Stimulated activated CD8-positive, alpha-beta memory T cell treated with anti-CD3 and anti-CD28 coated beads, Interleukin-7, amount 100 ng/mL, for 1 hour (primary cell): ENCODE measurements at places on chromosomes 11 and 22.

GRCh38 chr22:46521994-46522393, 15.4 kb downstream of the CELSR1 start:
- no peak for DNase-seq

- no peak for DNase-seq
Measured at GRCh38 chr11:2084721-2085120, 54.5 kb downstream of the IGF2 start.

GRCh38 chr11:11615086-11615485, 6.7 kb downstream of the GALNT18 start:
- no peak for DNase-seq

GRCh38 chr11:4090258-4090657, 4.3 kb upstream of the RRM1 start:
- DNase-seq = no peak

DNA sequence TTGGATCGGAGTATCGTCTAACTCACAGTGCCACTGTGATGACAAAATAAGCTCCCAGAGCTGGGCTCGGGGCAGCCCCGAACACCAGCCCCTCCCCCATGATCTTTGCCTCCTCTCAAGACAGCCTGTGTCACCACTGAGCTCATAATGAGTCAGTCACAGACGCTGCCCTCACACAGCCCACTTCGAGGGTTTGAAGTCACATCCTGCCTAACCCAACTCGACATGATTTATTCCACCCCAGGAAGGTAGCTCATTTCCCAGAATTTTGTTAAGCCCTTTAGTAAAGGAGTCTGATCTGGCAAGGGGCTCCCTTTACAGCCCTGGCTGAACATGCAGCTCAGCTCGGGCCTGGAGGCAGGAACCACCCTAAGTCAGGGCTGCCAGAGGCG, 22.8 kb downstream of the MYH9 start:
- peak; percentile 65 for DNase-seq

GRCh38 chr11:66970371-66970806, 4.7 kb upstream of the C11orf86 start:
- DNase-seq = no peak

- no peak for DNase-seq
Measured at GRCh38 chr11:82906236-82906635, 4.7 kb downstream of the DDIAS start.

DNA sequence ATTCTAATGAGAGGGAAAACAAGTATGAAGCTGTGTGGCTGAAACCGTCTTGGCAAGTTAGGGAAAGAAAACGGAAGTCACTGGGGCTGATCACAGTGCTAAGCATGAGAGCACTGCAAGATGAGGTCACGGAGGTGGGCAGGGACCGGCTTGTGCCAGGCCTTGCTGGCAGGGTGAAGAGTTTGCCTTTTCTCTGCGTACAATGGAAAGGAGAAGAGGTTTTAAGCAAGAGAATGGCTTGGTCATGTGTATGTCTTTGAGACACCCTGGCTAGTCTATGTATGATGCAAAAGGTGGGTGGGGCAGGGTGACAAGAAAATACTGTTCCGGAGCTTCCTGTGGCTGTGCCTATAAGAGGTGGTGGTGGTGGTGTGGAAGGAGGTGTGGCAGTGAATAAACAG, 567.9 kb downstream of the NTM start:
- no peak for DNase-seq

DNA sequence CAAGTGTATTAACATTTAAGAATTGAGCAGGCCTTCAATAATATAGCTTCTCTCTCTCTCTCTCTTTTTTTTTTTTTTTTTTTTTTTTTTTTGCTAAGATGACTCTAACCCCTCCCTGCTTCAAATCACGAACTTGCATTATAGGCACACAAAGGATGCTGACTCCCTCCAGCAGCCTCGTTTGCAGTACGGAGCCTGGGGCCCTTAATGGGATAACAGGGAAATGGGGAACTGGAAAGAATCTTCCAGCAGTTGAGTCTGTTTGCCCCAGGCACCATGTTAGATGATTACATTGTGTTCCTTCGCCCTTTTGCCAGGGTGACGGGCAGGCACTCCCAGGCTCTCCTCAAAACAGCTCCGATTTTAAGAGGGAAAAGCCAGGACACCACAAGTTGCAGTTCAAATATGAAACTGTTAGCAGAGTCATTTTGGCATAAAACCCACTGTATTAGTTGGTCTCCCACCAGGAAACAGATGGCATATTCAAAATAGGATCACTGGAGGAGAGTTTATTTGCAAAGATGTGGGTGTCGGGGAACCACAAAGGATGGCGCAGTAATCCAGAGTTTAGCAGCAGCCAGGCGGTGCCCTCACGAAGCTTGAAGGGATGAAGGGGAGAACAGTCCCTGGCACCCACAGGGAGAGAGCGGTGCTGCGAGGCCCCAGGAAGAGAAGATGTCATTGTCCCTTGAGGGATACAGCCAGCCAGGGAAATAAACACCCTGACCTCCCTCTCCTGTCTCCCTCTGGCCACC, 26.5 kb upstream of the TREH start:
- no peak for DNase-seq

- no peak for DNase-seq
Measured at GRCh38 chr22:39991159-39991860, 3.4 kb upstream of the FAM83F start.

DNA sequence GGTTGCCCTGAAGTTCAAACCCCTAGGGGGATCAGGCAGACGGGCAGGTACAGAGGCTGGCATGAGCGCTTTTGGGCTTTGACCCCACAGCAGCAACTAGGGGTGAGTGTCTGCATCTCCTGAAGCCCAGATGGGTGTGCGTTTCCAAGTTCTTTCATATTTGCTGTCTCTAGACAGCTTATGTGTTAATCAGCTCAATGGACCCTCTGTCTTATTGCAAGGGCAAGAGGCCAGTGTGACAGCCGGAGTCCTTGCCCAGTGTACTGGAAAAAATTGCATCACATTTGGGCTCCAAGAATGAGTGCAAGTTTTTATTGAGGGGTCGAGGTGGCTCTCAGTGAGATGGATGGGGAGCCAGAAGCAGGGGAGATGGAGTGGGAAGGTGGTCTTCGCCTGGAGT, 1863.7 kb upstream of the RAG2 start:
- DNase-seq = no peak

GRCh38 chr11:96074551-96075310, 150.8 kb upstream of the MTMR2 start:
- no peak for DNase-seq

DNA sequence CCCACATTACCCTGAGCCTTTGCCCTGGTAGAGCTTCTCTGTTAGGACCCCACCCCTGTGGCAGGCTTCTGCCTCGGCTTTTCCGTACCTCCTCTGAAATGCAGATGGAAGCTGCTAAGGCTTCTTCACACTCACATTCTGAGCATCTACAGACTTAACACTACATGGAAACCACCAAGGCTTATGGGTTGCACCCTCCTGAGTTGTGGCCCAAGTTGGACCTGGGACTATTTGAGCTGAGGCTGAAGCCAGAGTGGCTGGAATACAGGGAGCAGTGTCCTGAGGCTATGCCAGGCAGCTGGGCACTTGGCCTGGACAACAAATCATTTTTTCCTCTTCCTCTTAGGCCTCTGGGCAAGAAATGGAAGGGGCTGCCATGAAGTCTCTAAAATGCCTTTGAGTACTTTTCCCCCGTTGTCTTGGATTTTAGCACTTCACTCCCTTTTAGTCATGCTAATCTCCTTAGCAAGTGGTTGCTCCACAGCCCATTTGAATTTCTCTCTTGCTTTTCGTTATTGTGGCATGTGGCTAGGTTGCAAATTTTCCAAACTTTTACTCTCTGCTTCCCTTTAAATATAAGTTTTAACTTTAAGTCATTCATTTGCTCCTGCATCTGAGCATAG, 114.8 kb upstream of the FIBIN start:
- DNase-seq = no peak

- DNase-seq = no peak
Measured at GRCh38 chr11:14973621-14974514, 1.7 kb upstream of the CALCA start.

DNA sequence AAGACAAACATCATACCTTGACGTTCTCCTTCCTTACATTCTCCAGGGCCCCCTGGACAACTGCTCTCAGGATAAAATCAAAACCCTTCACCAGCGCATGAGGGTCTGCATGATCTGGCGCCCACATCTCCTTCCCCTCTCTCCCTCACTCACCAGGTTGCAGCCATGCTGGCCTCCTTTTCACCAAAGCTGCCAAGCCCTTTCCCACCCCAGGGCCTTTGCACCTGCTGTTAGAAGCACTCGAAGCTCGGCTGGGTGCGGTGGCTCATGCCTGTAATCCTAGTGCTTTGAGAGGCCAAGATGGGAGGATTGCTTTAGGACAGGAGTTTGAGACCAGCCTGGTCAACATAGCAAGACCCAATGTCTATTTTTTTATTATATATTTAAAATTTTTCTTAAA, 56.1 kb upstream of the NUP50 start:
- DNase-seq = no peak
